ENCODE measurements at places on chromosomes 11 and 22. TPM values are rescaled to one million over a fixed set of nuclear protein-coding genes. Genes with fewer than 3 reads are reported as not detected.

The LRRN4CL gene
- 2.3 TPM for total RNA-seq

The SLC6A5 gene
- total RNA-seq = not detected

The CATSPER1 gene
- not detected for total RNA-seq

DNA sequence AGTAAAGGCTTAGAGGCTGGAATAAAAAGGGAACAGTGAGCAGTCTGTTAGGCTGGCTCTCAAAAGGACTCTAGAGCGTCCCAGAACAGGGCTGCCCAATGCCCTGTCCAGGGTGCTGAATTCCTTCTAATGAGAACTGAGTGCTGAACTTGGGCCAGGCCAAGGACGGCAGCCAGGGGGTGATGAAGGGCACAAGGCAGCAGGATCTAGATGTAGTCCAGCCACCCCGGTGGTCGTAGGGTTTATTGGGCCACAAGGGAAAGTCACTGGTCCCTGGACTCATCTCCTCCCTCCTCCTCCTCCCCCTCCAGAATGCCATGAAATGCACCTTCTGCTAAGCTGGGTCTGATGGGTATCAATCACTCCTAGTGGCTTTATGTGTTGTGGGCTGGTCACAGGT, 19.2 kb downstream of the NPTXR start:
- peak; percentile 46 for DNase-seq

DNA sequence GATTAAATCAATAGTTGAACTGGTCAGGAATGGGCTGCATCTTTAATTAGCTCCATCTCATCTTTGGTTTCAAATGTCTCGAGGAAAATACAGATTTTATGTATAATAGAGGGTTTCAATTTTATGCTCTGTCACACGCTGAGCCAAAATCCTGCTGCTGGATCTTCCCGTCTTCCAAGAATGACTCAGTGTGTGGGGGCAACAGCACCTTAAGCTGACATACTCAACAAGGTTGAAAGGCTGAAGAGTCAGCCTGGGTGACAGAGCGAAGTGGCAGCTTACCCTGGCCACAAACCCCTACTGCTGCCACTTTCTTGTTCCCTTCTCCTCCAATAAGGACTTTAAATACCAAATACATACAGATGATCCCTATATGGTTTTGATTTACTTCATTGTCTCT, 9.0 kb upstream of the PCF11 start:
- peak; percentile 27 for DNase-seq

GRCh38 chr11:127866109-127866508, 721.2 kb downstream of the ETS1 start:
- DNase-seq = no peak

- DNase-seq = no peak
Measured at GRCh38 chr11:78615724-78616123, 41.1 kb upstream of the NARS2 start.

Data from MG63 (cell line).